Glomerular endothelial cell (primary cell): ENCODE measurements at places on chromosomes 7 and 10. TPM values are rescaled to one million over a fixed set of nuclear protein-coding genes. Genes with fewer than 3 reads are reported as not detected.

Gene GPR15LG
- not detected in 2 replicates for total RNA-seq

Gene EGR2
- 0.06 TPM in 1 of 2 replicates, not detected in the other for total RNA-seq

Gene NUP205
- total RNA-seq = 44.1 and 52.1 TPM in 2 replicates

Gene CLCN1
- not detected in 2 replicates for total RNA-seq

Gene MAT1A
- not detected in 2 replicates for total RNA-seq

Gene GPR85
- total RNA-seq = 0.24 and 2.6 TPM in 2 replicates

Gene OLAH
- 0.34 and 0.35 TPM in 2 replicates for total RNA-seq

Gene RBP3
- not detected in 2 replicates for total RNA-seq

Gene SMO
- total RNA-seq = 6.2 and 6.5 TPM in 2 replicates

Gene TRIM50
- not detected in 2 replicates for total RNA-seq

Gene UPK3B
- 1.1 TPM in 1 of 2 replicates, not detected in the other for total RNA-seq

Gene FAM24B
- 3.8 and 4.7 TPM in 2 replicates for total RNA-seq

Gene NXPH1
- total RNA-seq = not detected in 2 replicates

Gene C10orf67
- total RNA-seq = not detected in 2 replicates

Gene EGFR
- 16.8 and 21.7 TPM in 2 replicates for total RNA-seq

Gene NKX2-3
- total RNA-seq = not detected in 2 replicates

Gene PNLIPRP2
- total RNA-seq = not detected in 2 replicates

Gene TUBAL3
- 0.12 TPM in 1 of 2 replicates, not detected in the other for total RNA-seq

Gene ECHDC3
- total RNA-seq = 3.7 and 7.1 TPM in 2 replicates

Gene KDM7A
- 3.9 and 8.8 TPM in 2 replicates for total RNA-seq

Gene C10orf88
- 5.1 and 9.6 TPM in 2 replicates for total RNA-seq

Gene AGMO
- not detected in 2 replicates for total RNA-seq

Gene GRID2IP
- not detected in 2 replicates for total RNA-seq

Gene CHST3
- 8.2 and 10.6 TPM in 2 replicates for total RNA-seq

Gene HOXA1
- total RNA-seq = 2.5 and 5.5 TPM in 2 replicates

Gene TBC1D12
- 8.0 and 12.9 TPM in 2 replicates for total RNA-seq

Gene CFAP69
- total RNA-seq = 0.10 and 0.88 TPM in 2 replicates

Gene GSDME
- total RNA-seq = 38.9 and 47.1 TPM in 2 replicates

Gene UBE3C
- total RNA-seq = 73.7 and 85.2 TPM in 2 replicates

Gene VCL
- 237 and 240 TPM in 2 replicates for total RNA-seq

Gene RAPGEF5
- 121 and 230 TPM in 2 replicates for total RNA-seq

Gene ADAP1
- total RNA-seq = 3.0 and 5.1 TPM in 2 replicates

Gene TFR2
- total RNA-seq = 0.29 TPM in 1 of 2 replicates, not detected in the other

Gene ACHE
- 0.97 and 2.0 TPM in 2 replicates for total RNA-seq

Gene CPA2
- total RNA-seq = not detected in 2 replicates

Gene CUL1
- total RNA-seq = 45.4 and 47.0 TPM in 2 replicates

Gene SPDYE2B
- not detected in 2 replicates for total RNA-seq

Gene FOXI2
- not detected in 2 replicates for total RNA-seq

Gene TWNK
- 4.7 and 11.6 TPM in 2 replicates for total RNA-seq

Gene TSPAN33
- total RNA-seq = 0.18 and 0.68 TPM in 2 replicates

Gene PSMA2
- 56.6 and 86.4 TPM in 2 replicates for total RNA-seq

Gene MOGAT3
- total RNA-seq = not detected in 2 replicates
